ENCODE measurements at places on chromosomes 1 and 21. TPM values are rescaled to one million over a fixed set of nuclear protein-coding genes. Genes with fewer than 3 reads are reported as not detected.

Gene SPRR1B
- not detected for total RNA-seq

Gene OR10X1
- total RNA-seq: not detected

GRCh38 chr1:154955039-154955717 lies 721 bp downstream of the PBXIP1 start:
- H3K36me3 ChIP-seq: peaks cover 22% of the 10 kb centered on the region
- peak overlapping the region; percentile 63 for H3K27ac ChIP-seq
- peak; percentile 71 for DNase-seq
- peak overlapping the region; percentile 50 for H3K4me3 ChIP-seq
- H3K4me1 ChIP-seq: peaks cover 48% of the 10 kb centered on the region
- no peaks in the 10 kb centered on the region for H3K27me3 ChIP-seq

DNA sequence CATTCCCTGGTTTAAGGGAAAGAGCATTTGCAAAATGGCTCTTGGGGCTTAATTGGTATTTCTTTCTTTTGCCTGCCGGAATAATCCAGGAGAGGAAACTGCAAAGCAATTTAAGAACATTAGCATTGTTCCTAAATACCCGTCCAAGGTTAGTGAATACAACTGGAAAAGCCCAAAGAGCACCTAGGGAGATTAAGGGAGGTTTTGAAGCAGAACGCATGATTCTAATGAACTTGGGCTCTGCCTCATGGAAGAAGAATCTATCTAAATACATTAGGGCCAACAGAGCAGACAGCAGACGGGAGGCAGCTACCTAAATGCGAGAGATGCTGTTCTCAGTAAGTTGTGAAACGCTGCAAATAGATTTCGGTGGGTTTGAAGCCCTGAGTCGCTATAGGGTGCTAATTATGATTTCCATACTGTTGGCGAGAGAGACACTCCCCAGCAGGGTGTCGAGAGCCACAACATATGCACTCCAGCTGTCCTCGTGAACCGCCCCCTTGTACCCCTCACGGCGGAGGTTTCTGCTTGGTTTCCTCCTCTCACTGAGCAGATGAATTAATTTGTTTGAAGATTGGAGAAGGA lies 326.7 kb upstream of the CAMK1G start:
- DNase-seq: no peak
- H3K27me3 ChIP-seq: no peaks in the 10 kb centered on the region
- H3K27ac ChIP-seq: no peak overlapping the region
- H3K4me3 ChIP-seq: no peak overlapping the region

Gene NPHS2
- not detected for total RNA-seq

DNA sequence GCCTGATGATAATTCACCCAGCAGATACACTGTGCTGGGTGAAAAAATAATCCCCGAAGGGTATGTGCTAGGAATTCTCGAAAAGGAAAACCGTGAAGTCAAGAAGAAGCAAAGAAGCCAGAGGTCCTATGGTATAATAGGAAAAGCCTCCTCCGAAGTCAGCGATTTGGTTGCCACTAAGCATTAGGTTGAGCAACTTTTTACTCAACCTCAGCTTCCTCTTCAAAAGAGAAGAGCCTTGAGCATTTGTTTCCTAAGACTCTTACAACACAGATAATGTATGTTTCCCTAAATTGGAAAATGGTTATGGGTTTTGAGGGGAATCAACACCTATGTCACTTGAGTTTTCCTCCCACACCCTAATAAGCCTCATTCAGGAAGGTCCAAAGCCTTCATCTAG lies 21.3 kb upstream of the MNDA start:
- no peaks in the 10 kb centered on the region for H3K27me3 ChIP-seq
- no peak overlapping the region for H3K27ac ChIP-seq
- DNase-seq: no peak
- H3K4me3 ChIP-seq: no peak overlapping the region

Measured in K562 (cell line).